ENCODE measurements at places on chromosomes 2 and 18.

- DNase-seq, result no peak
These were observed 16.3 kb upstream of the GAL3ST2 start for GRCh38 chr2:241760301-241760771.

GRCh38 chr2:168015274-168015953, 232.0 kb downstream of the STK39 start:
- no peak for DNase-seq

DNA sequence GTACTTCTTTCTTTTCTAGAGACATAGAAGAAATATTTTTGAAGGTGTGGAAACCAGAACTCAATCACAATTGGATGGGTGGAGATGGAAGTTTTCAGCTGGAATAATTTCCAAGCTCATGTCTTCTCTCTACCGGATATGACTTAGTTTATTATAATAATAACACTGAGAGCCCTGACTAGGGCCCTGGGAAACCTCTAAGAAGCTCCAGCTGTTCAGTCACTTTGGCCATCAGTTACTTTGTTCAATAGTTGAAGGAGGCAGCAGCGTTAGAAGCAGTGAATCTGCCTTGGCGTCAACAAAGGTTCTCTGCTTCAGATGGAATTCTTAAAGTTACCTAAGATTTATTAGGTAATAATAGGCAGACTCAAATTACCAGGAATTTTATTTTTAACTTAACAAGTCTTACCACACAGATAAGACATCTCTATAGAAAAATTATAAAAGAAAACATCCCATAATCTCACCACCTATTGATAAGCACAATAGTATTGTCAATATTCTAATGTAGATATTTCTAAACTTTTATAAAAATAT, 293.8 kb upstream of the CHAC2 start:
- DNase-seq, result no peak

DNA sequence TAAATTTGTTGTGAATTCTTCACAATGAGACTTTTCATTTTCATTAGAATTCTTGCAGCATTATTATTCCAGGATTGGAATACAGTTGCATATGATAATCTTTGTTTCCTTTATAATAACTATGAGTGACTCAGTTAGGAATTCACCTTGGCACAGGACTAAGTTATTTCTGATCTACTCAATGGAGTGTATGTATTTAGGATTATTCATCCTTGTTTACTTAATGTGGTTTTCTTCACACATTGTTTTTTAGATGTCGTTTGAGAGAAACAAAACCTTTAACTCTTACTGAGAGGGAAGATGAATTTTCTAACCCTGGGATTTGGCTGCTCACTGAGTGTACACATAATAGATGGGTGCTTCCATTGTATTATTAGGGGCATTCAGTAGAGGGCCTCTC, 970.1 kb downstream of the DPP10 start:
- no peak for DNase-seq

DNA sequence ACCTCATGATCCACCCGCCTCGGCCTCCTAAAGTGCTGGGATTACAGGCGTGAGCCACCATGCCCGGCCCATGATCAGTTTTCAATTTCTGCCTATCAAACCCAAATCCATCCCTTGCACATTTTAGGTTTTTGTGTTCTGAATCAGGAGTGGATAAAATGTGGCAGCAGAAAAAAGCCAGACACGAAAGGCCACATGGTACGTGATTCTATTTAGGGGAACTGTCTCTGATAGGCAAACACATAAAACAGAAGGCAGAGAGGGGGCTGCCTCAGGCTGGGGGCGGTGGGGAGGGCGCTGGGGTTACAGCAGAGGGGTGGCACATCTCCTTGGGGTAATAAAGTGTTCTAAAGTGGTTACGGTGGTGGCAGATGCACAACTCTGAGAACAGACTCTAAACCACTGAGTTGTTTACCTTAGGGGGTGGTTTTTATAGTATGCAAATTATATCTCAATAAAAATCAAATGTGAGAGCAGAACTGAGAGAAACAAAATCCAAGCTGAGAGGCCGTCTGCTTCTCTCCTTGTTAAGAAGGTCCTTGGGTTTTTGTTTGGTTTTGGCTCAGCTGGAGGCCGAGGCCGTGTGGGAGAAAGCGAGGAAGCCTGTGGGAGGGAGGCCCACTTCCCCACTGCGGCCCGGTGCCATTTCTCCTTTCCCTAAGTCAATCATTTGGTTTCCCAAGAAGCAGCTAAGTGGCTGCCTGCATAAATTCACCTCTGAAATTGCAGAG, 78.0 kb downstream of the SOWAHC start:
- no peak for DNase-seq

DNA sequence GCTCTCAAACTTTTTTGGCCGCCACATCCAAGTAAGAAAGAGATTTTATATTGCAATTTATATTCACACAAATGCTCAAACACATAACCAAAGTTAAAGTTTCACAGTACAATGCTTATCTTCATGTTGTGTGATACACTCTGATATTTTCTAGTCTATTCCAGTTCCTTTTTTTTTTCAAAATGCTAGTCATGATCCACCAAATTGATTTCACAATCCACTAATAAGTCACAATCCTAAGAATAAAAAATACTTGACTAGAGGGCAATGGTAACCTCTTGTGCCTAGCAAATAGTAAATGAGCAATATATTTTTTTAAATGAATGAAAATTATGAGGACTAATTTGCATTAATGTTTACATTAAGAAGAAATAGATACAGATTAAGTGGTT, 5.8 kb upstream of the PTPN4 start:
- DNase-seq, result no peak

- DNase-seq, result no peak
These were observed 5.9 kb upstream of the DLX1 start for GRCh38 chr2:172079416-172079815.

DNA sequence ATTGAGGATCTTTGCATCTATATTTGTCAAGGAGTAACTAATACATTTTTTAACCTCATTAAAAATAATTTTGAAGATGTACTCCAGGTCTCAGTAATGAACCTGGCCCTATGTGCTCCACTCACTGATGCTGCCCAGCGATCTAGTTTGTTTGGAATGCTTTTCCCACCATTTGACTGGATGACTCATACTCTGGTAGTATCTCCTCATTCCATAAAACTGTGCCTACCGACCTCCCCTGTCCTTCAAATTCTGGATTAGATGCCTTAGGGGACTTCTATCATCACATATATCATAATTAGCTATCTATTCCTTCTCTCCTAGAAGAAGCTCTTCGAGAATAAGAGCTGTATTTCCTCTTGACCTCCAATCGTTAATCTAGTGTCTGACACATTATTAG, 83.8 kb downstream of the FAM117B start:
- peak; percentile 2 for DNase-seq

DNA sequence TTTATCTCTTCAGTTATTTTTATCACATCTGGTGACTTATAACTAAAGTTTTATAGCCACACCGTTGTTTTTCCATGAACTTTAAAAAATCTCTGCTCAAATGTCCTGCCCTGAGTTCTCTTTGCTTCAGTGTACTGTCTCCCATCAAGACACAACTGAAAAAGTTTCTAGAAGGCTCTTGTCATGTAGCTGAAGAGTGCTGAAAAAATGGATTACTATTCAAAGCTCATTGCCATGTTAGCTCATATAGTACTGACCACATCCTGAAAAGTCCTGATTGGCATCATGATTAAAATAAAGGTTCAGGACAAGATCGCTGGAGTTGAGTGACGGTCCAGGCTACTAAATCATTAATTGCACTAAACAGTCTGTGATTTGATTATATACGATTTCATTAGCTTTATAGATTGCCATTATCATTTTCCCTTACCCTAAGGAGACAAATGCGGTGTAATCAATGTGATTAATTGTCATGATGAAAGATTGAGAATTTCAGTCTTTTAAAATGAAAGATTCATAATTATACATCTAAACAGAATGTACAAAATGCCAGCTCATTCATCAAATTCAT, 62.2 kb downstream of the MFSD6 start:
- peak; percentile 72 for DNase-seq

DNA sequence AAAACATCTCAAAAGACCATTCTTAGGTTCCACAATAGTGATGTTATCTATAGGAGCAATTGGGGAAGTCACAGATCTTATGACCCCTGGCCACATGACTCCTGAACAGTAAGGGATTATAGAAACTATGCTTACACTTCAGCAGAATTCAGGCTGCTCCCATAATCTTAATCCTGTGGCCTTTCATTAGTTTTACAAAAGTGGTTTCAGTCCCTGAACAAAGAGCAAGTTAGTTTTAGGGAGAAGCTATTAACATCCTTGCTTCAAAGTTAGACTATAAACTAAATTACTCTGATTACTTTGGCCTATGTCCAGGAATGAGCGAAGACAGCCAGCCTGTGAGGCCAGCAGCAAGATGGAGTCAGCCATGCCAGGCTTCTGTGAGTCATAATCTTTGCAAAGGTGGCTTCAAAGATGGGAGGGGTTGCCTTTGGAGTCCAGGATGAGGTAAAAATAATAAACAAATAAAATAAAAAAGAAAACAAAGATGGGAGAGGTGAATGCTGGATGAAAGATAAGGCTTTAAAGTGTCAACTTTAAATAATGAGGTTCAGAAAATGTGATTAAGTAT, 168.7 kb upstream of the NDUFV2 start:
- DNase-seq, result no peak

All from NCI-H1417 (cell line).